ENCODE measurements at places on chromosomes 12 and 14. TPM values are rescaled to one million over a fixed set of nuclear protein-coding genes. Genes with fewer than 3 reads are reported as not detected.
A peak's percentile ranks its signal among the peaks of the same experiment; 100 is the strongest.

MARCHF9 gene
- 23.7 TPM for total RNA-seq

SMCO2 gene
- total RNA-seq, result 0.46 TPM

SERPINA10 gene
- total RNA-seq, result not detected

KRT81 gene
- total RNA-seq, result not detected

PLEKHG7 gene
- not detected for total RNA-seq

SYNE3 gene
- 95.8 TPM for total RNA-seq

TAS2R13 gene
- 1.0 TPM for total RNA-seq

DNA sequence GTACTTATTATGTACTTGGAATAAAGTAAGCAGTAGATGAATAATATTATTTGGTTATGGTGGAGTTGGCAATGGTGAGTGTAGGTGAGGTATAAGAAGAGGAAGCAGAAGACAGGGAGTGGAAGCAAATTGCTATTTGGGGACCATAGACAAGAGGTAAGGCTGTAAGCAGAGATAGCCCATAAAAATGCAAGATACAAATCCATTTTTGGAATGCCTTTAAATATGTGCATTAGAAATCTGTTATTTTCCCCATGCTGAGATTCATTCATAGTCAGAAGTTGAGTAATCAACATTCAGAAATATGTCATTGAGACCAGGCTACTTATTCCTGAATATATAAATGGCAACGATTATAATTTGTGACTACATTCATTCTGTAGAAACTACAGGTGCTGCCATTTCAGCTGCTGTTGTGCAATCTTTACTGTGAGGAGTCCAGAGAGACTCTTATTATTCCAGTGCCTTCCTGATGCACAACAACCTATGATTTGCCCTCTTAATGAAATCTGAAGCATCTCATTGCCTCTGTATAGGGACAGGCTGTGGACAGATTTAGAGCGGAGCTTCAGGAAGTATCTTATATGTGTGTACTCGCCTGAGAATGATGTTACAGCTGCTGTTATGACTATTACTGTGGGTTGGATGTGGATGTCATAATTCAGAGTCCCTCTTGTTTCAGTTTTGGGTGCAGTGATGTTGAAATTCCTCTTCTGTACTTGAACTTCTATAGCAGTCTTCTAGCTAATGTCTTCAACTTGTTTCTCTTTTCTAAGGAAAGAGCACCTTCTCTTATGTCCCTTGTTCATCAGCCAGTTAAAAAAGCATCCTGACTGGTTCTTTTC lies 173.8 kb downstream of the NAV3 start:
- DNase-seq, result no peak

- DNase-seq, result no peak
Observed at GRCh38 chr12:59615392-59616165, 19.8 kb downstream of the SLC16A7 start.

DNA sequence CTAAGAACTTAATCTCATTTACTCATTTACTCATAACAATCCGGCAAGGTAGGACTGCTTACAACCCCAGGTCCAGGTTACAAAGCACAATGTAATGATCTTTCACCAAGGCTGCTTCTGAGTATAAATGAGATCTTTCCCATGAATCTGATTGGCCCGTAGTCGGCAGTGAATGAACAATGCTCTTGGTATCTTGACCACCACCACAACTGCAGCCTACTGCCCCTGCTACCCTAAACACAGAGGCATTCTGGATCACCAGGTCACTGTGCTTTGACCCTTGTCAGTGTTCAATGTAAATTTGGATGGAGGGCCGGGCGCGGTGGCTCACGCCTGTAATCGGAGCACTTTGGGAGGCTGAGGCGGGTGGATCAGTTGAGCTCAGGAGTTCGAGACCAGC lies 15.9 kb downstream of the FAM181A start:
- DNase-seq, result no peak

DNA sequence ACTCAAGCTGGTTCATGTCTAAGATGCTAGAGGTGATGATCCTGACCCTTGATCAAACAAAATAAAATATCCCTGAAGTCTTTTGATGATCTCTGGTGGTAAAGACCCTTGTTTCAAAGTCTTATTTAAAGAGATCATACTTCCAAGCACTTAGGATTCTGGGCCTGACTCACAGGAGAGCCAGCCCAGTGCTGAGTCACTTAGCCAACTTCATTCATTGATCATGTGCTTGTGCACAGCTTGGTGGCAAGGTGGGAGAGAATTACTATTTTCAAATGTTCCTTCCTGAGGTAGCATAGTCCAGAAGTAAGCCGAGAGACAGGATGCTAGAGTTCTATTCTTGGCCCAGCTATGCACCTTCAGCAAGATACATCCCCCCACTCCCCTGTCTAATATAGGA lies 40.6 kb downstream of the SCN8A start:
- DNase-seq, result no peak

GRCh38 chr14:51424561-51425251 lies 184.7 kb downstream of the TMX1 start:
- no peak for DNase-seq

DNA sequence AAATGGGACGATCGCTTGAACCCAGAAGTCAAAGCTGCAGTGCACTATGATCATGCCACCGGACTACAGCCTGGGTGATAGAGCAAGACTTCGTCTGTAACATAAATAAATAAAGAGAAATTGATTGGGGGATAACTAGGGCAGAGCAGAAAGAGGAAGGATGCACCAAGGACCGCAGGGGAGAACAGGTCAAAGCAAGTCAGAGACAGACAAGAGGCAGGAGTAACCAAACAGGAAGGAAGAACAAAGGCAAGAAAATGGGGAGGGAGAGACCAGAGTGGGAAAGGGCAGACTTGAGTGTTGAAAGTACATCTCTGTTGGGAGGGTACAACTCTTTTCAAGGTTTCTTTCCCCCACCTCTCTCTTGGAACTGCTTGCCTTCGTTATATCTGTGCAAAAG lies 50.8 kb upstream of the ELK3 start:
- no peak for DNase-seq

- DNase-seq, result no peak
Observed at GRCh38 chr14:36513451-36514277, 6.4 kb downstream of the NKX2-1 start.

GRCh38 chr12:52248541-52249461 lies 15.8 kb downstream of the KRT7 start:
- no peak for DNase-seq

DNA sequence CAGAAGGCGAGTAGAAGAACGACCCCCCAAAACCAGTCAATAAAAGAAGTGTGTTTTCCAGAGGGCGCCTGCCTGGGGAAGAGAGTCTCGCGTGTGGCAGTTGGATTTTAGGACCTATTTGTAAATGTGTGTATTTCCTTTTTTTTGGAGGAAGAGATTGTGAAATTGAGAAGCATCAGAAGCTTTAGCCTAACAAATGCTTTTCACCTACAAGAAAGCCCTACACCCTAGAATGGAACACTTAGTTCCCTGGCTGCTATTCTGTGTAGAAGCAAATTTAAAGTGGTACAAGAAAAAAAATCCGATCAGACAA lies 1.3 kb downstream of the RCOR1 start:
- DNase-seq, result no peak

DNA sequence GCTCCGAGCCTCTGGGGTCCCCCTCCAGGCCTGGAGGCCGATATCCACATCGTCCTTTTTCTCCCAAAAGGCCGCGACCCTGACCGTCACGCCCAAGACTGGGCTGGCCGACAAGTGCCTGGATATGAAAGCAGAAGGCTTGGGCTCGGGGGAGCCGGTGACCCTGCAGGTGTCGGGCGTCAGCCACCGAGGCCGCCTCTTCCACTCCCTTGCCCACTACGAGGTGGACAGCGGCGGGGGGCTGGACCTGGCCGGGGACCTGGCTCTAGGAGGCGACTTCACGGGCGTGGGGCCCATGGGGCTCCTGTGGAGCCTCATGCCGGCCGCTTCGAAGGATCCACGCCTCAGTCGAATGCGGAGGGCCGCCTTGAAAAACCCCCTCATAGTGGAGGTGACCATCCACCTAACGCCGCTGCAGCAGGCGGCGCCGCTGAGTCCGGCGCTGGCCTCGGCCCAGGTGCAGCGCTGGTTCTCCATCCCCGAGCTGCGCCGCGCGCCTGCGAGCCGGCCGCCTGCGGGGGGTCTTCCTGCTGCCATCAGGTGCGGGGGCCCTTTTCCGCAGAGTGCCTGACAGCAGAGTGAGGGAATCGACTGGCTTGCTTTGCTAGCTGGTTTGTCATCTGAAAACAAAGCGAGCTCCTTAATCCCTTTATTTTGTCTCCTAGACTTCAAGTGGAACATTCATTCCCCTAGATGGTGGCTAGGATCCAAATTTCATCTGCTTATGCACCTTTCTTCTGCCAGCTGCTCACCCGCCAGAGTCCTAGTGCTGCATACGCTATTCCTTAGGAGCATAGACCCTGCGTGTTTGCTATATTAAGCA lies 10.6 kb upstream of the DNAL1 start:
- DNase-seq, result no peak

DNA sequence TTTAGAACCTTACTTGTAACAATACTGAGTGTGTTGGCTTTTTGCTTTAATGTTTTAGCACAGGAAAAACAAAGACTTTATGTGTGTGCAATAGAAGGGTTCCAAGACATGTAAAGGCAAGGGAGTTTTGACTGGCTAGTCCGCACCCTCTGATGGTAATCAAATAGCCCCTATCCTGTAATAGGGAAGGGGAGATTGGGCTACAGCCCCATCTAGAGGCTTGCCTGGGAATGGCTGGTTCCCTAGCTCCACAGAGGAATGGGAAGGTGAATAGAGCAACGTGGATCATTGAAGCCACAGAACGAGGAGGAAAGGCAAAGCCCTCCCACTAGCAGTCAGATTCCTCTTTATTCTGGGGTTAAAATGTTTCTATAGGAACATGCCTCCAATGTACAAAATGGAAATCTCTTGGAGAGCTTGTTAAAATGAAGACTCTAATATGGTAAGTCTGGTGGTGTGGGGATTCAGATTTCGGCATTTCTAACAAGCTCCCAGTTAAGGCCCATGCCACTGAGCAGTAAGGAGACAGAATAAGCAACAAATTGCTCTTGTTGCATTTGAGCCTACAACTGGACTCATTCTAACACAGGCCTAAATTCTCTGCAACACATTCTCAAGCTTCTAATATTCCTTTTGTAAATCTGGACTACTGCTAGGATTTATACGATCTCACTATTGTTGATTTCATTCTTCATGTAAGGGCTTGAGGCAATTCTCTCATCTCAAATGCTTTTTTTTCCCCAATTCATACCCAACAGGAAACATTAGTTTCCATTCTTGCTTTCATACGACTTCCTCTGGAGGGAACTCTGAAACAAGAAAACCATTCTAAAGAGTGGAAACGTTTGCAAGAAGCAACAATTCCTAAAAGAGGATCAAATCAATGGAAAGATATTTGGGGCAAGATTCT lies 57.1 kb downstream of the NIN start:
- DNase-seq, result peak; percentile 24

DNA sequence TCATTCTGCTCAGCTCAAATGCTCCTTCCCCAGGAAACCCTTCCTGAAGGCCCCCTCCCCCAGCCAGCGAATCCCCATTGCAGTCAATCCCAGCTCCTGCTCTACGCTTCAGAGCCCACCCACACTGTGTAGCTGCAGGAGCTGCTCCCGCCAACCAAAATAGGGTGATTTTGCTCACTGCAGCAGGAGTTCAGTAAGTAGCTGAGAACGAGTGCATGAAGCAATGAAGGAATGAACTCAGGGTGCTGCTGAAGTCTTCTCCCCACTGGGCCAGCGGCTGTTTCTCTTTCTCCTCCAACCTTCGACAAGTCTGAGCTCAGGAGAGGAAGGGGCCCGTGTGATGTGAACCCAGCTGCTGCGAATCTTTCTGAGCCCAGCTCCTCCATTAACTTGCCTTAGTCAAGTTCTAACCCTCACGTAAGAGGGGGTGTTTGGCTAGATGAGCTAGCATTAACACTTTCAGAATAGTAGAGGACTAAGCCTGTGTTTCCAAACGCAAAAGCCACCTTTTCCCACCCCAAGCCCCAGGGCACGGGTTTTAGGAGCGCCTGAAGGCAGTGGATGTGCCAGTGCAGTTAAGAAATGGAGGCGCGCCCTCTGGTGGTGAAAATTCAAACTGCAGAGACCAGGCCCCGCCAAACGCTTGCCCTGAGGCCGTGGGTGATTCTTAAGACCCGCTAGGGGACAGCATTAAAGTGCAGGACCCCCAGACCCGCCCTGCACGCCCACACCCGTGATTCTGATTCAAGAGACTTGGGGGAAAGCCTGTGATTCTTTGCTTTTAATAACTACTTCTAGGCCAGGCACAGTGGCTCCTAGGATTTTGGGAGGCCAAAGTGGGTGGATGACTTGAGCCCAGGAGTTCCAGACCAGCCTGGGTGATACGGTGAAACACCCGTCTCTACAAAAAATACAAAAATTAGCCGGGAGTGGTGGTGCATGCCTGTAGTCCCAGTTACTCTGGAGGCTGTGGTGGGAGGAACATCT lies 11.9 kb upstream of the SERPINA4 start:
- DNase-seq, result peak; percentile 61

DNA sequence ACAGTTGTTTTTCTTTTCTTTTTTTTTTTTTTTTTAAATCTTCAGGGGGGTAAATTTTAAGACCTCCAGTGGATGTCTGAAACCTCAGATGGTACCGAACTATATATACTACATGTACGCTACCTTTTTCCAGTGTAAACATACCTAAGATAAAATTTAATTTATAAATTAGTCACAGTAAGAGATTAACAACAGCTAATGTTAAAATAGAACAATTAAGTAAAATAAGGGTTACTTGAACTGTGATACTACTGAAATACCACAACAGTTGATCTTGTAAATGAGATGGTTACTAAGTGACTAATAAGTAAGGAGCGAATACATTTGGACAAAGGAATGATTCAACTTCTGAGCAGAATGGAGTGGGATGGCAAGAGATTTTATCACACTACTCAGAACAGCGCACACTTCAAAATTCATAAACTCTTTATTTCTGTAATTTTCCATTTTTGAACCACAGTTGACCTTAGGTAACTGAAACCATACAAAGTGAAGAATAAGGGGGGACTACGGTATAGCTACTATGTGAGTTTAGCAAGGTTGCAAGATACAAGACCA lies 80.5 kb upstream of the PCED1B start:
- no peak for DNase-seq

DNA sequence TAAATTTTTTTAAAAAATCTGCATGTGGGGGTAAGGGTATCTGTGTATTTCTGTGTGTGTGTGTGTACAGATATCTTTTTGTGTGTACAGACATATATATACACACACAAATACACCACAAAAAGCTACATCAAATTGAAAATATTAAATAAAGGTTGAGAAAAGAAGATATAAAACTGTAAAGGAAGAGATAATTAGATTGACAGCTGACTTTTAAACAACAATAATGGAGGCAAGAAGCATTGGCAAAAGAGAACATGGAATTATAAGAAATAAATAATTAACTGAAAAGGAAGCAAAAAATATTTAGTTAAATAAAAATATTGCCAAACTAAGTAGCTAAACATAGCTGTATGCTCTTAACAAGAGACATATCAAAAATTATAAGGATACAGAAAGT lies 291.4 kb downstream of the FSCB start:
- DNase-seq, result no peak

DNA sequence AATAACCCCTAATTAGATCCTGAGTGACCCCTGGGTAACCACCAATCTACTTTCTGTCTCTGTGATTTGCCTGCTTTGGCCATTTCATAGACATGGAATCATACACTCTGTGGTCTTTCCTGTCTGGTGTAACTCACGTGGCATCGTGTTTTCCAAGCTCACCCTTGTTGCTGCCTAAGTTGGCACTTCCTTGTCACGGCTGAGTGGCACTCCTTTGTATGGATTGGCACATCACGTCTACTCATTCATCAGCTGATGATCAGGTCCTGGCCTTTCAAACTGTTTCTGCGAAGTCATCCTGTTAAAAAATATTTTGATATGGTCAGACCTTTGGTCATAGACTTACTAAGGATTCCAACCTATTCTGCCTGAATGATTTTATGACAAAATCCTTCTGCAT lies 87.7 kb downstream of the GLT1D1 start:
- no peak for DNase-seq

Measured in activated CD4-positive, alpha-beta T cell treated with anti-CD3 and anti-CD28 coated beads, Interleukin-2, amount 10 ng/mL, durations not matched to agents 7 days and 5 days (primary cell).